ENCODE measurements at places on chromosomes 2 and 18.
A peak's percentile ranks its signal among the peaks of the same experiment; 100 is the strongest.

GRCh38 chr2:100924122-100924519, 78.0 kb upstream of the RPL31 start:
- no peak for DNase-seq

DNA sequence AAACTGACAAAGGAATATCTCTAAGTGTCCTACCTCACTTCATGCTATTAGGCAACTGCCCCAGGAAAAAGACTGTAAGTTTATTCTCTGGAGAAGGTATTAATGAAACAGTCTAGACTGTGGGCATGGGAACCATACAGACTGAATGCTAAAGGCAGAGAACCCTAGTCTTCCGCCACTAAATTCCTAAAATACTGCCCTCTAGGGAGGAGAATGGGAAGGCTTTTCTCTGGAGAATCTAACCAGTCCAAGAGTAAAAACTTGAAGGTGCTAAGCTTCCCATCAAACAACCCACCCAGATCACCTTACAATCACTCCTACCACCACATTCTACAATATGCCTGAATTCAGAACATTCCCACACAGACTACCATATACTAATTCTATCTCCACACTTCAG, 3.4 kb downstream of the SRBD1 start:
- DNase-seq = peak; percentile 12

DNA sequence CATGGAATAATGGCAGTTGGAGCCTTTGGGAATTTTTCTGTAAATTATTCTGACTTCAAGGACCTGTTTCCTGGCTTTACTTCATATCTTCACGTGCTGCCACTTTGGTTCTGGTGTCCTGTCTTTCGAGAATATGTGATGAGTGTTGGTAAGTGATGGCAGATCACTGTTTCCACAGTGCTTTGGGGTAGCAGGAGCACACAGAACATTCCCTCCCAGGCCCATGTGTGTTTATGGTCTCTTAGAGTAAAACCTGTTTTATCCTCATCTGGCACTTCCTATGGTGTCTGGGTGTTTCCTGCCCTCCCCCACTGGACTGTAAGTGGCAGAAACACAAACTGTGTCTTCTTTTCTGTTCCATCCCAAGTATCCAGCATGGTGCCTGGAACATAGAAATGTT, 17.9 kb downstream of the MOGAT1 start:
- DNase-seq = no peak

DNA sequence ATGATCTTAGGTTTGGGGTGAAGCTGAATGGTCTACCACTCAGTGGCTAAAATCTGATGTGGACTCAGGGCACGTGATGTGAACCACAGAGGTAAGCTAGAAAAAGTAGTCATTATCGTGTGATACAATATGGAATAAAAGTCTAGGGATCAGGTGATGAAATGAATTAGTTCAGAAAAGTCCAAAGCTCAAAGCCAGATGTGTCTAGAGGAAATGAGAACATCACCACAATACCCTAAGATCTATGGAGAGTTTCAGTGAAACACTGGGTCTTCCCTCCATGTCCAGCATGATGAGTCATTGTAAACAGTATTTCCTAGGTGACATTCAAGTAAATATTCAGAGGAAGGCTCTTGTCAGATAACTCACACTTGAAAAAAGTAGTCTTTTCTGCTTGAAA, 1257.4 kb upstream of the ZEB2 start:
- DNase-seq = peak; percentile 50

DNA sequence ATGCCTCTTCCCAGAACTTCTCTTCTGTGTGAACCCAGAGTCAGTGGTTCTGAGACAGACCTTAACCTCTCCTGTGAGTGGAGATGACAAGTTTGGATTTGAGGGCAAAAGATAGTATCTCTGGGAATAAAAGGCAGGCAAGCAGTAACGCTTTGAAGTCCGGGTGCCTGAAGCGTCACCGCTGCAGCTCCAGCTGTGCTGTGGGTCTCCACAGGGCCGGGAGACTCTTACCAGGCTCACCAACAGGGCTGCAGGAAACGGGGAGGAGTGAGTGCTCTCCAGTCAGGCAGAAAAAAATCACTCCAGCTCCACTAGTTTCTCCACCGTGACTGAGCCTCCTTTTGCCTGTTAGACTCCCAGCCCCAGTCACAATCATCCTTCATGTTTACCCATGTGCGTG, 79.7 kb upstream of the MAP4K4 start:
- peak; percentile 9 for DNase-seq

- no peak for DNase-seq
Measured at GRCh38 chr18:27865431-27865830, 311.5 kb downstream of the CDH2 start.
